ENCODE measurements at places on chromosomes 3 and 15.

- DNase-seq, result no peak
These were observed 1.4 kb downstream of the ACTC1 start for GRCh38 chr15:34793901-34794300.

- DNase-seq, result no peak
These were observed 43.9 kb downstream of the DTWD1 start for GRCh38 chr15:49664716-49665115.

GRCh38 chr15:57596978-57597377 is 5.3 kb downstream of the MYZAP start:
- no peak for DNase-seq

DNA sequence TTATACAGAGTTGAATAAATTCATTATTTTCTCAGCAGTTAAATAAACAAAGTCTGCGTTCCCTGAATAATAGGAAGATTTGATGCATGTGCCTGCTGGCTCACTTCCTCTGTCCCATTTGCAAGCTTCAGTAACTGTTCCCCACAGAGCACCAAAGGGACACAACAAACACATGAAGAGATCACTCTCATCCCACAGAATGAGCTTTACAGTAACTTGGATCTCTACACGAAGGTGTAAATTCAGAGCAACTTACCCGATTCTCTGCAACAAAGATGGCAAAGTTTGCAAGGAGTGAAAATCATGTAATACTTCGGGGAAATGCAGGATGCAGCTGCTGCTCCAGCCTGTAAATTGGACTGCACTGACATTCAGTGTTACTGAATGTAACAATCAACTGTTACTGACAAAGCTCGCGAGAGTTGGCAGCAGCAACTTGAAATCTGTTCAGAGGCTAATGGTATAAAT is at the start of gene BCHE:
TSS of gene BCHE (minus strand) at position 366 of the 468 bp plus-strand sequence. CDS start 6,390 bp downstream, outside the sequence.
- DNase-seq, result peak; percentile 46

DNA sequence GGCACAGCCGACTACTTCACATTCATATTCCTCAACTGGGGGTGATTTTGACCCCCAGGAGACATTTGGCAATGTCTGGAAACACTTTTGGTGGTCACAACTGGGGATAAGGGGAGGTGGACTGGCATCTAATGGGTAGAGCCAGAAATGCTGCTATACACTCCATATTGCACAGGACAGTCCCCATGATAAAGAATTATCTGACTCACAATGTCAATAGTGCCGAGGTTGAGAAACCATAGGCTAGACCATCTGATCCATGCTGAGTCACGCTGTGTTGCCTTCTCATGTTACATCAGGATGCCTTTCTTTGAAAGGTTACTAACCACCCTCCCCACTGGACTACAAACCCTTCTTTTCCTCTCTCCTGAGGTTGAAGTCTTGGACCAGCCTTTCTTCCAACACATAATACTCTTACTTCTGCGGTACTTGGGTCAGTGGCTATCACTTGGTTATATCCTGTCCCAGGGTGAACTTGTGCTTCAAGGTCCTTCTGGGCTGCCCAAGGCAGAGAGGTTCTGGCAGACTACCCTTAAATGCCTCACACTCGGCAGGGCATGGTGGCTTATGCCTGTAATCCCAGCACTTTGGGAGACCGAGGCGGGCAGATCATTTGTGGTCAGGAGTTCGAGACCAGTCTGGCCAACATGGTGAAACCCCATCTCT is 68.8 kb downstream of the CTNNB1 start:
- DNase-seq, result peak; percentile 87

GRCh38 chr3:196962108-196962929 is 6.3 kb downstream of the PIGZ start:
- no peak for DNase-seq

DNA sequence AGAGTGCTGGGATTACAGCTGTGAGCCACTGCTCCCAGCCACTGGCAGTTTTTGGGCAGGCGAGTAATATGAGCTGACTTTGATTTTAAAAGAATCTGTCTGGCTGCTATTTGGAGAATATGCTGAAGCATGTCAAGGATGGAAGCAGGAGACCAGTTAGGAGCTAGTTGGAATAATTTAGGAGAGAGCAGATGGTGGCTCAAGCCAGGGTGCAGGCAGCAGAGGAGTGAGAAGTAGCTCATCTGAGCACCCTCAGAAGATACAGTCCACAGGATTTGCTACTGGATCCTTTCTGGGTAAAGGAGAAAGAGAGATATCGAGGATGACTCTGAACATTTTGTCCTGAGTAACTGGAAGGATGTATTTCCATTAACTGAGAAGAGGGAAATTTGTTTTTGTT is 30.4 kb upstream of the BDH1 start:
- no peak for DNase-seq

- DNase-seq, result no peak
These were observed 68.1 kb upstream of the ABI3BP start for GRCh38 chr3:101061312-101061711.

DNA sequence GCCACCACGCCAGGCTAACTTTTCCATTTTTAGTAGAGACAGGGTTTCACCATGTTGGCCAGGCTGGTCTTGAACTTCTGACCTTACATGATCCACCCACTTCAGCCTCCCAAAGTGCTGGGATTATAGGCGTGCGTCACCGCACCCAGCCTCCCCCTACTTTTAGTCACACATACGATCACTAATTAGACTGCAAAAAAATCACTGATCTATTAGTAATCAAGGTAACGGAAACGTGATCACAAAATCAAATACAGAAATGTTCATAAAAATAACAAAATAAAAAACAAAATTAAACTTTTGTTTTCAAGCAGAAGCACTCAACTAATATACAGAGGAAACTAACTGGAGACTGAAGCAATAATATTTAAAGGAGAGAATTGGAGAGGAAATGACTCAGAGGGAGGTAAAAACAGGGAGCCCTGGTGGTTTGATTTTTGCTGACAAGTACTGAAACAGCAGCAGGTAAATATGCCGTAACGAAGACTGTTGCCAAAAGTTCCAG is 4.6 kb downstream of the WDR53 start:
- no peak for DNase-seq

- DNase-seq, result no peak
These were observed 97.2 kb upstream of the MB21D2 start for GRCh38 chr3:193014902-193015301.

GRCh38 chr3:173529062-173529711 is 131.6 kb downstream of the NLGN1 start:
- DNase-seq, result no peak

DNA sequence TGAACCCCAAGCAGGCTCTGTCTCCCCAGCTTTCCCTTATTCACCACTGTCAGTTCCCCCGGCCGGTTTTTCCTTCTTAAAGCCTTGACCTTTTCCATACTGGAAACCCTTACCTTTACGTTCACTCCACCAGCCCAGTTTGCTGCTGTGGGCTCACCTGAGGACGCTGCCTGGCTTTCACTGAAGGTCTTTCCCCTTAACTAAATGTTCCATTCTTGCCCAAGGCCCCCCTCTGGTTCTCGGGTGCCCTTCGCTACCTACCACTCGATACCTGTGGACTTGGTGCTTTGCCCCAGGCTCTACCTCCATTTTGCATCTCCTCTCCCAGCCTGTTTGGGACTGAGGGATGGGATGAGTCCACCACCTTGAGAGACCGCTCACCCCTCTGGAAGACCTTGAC is 851 bp downstream of the AP2M1 start:
- DNase-seq, result no peak

- no peak for DNase-seq
These were observed 985 bp downstream of the TRPC1 start for GRCh38 chr3:142724682-142725356.

GRCh38 chr3:179942553-179943075 is 94.1 kb downstream of the PEX5L start:
- DNase-seq, result no peak

- peak; percentile 6 for DNase-seq
These were observed 172.2 kb downstream of the SSR3 start for GRCh38 chr3:156382458-156383346.

- DNase-seq, result no peak
These were observed 19.4 kb downstream of the ASTE1 start for GRCh38 chr3:131007256-131007655.

- DNase-seq, result peak; percentile 81
These were observed 2.2 kb downstream of the STRA6 start for GRCh38 chr15:74200412-74200815.

- DNase-seq, result no peak
These were observed 69.7 kb downstream of the RPLP1 start for GRCh38 chr15:69522361-69522760.

DNA sequence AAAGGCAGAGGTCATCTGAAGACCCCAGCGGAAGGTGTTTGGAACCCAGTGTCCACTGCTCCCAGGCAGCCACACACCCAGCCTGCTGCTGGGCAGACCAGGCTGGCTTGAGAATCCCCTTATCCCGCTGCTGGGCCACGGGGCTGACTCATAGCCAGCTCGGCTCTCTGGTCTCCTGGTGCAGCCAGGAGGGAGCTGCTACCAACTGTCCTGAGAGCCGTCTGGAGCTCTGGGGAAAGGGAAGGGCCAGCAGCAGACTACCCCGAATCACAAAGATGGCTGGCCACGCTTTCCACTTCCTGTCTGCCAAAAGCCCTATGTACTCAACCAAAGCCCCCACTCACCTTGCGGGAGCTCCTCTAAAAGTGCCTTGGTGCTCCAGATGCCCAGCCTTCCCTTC is 38.3 kb downstream of the WHAMM start:
- no peak for DNase-seq

DNA sequence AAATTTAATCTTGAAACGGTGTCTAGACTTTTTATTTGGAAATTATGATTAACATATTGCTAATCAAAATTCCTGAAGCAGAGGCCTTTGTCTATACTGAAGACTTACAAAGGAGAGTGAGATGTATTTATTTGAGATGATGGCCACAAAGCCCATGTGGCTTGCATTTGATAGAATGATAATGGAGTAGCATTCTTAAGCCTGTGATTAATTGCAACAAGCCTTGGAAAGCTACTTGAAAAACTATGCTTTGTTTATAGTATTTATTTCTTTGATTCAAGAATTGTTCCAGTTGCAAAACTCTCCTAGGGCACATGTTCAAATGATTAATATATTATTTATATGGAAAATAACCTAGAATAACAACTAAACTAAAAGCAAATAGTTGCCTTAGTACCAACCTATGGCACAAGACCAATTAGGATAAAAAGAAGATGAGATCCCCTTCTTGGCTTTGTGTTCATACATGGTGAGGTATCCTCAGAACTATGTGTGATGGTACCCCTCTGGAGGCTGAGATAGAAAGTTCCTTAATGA is 244.1 kb upstream of the TBL1XR1 start:
- no peak for DNase-seq

DNA sequence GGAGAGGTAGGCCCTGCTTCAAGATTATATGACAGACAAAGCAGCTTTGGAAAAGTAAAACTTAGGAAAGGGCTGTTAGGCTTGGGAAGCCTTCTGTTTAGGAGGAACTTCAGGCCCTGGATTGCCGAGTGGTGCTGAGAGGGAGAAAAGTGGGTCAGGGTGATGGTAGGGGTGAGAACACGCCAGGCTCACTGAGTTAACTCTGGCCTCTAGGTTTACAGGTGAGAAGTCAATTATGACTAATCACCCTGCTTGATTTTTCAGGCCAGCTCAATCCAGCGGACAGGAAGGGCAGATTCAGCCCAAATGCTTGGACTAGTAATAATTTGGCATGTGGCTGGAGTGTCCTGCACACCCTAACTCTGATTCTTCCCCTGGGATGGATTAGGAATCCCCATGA is 365.1 kb upstream of the LMCD1 start:
- no peak for DNase-seq

- no peak for DNase-seq
These were observed 155.5 kb downstream of the OXSM start for GRCh38 chr3:25945366-25945765.

DNA sequence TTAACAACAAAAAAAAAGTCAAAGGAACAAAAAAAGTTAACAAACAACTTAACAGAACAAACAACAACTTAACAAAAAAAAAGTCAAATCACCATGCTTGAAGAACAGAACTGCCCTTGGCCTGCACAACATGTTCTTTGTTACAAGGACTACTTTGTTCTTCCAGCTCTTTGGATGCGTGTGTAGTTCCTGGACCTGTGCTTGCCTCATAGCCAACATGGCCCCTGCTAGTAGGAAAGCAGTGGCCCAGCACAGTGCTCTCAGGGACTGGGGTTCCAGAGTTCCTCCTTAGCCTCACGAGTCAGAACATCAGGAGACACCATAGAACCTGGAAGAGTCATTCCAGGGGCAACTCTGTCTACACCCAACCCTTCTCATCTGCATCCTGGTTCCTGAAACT is 10.9 kb upstream of the STRIT1 start:
- no peak for DNase-seq

DNA sequence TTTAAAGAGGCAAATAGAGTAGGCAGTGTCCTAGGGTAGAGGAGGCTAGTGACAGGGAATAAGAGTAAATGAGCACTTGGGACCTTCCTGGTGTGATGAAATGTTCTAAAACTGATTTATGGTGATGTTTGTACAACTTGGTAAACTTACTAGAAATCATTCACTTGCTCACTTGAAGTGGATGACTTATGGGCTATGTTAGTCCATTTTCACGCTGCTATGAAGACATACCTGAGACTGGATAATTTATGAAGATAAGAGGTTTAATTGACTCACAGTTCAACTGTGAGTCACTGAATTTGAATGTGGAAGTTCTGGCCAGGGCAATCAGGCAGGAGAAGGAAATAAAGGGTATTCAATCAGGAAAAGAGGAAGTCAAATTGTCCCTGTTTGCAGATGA is 31.7 kb upstream of the DHX36 start:
- no peak for DNase-seq

DNA sequence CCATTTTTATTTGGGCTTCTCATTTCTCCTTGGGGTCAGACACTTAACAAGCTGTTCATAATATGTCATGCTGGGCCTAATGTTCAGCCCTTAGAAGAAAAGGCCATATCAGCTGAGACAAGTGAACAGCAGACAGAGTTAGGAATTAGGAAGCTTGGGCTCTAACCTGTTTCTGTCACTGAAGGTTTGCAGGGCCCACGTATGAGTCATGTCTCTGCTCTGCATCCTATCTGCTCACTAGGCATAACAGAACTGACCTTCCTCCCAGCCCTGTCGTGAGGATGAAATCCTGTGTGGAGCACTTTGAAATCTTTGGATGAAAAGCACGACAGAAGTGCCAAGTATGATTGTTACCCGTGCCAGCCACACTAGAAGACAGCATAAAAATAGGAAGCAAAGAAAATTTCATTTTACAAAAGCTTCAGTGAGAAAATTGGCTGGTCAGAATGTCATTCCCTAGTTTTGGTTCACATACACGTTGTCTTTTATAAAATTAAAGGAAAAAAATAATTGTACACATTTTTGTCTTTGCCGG is 26.5 kb upstream of the CD47 start:
- DNase-seq, result no peak

DNA sequence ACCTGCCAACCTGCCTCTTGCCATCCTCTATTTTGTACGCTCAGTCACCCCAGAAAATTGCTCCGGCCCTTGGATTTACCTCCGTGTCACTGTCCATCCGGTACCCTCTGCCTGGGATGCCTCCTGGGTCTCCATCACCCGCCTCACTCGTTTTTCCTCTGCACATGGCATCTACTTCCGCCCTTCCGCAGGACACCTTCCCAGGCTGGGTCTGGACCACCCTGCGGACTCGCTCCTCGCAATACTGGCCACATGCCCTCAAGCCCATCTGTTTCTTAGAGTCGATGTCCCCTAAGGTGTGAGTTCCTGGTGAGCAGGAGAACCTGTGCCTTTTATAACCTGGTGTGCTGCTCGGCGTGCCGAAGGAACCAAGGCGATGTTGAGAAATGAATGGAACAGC is 58.5 kb downstream of the APBA2 start:
- no peak for DNase-seq

- no peak for DNase-seq
These were observed 265.5 kb upstream of the TPRG1 start for GRCh38 chr3:188906236-188906635.

- DNase-seq, result no peak
These were observed 56.8 kb downstream of the ZNF148 start for GRCh38 chr3:125318167-125318865.
